Ovary (tissue), 10 donors: ENCODE measurements at places on chromosomes 7 and 10. TPM values are rescaled to one million over a fixed set of nuclear protein-coding genes. Genes with fewer than 3 reads are reported as not detected.
A peak's percentile ranks its signal among the peaks of the same experiment; 100 is the strongest.

GRCh38 chr7:154929006-154929726 is 73.8 kb downstream of the PAXIP1 start:
- no peak for DNase-seq
- H3K27ac ChIP-seq, result peak overlapping the region; percentile 79
- H3K27me3 ChIP-seq, result no peaks in the 10 kb centered on the region
- H3K36me3 ChIP-seq, result no peaks in the 10 kb centered on the region

DNA sequence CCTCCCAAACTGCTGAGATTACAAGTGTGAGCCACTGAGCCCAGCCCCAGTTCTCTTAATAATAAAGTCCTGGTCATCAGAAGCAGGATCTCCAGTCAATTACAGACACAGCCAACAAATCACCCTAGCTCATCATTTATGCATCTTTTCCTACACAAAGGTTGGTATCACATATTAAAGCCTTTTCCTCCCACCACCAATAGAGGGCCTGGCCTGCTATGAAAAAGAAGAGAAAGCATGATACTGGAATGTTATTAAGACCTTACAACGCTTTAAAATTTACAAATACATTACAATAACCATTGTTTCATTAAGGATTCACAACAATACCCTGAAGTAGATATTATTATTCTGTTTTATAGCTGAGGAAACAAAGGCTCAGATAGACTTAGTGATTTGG is 25.9 kb downstream of the VAX1 start:
- no peaks in the 10 kb centered on the region for H3K36me3 ChIP-seq
- no peak overlapping the region for H3K4me3 ChIP-seq
- DNase-seq, result no peak
- no peaks in the 10 kb centered on the region for H3K4me1 ChIP-seq
- no peak overlapping the region for H3K27ac ChIP-seq

DNA sequence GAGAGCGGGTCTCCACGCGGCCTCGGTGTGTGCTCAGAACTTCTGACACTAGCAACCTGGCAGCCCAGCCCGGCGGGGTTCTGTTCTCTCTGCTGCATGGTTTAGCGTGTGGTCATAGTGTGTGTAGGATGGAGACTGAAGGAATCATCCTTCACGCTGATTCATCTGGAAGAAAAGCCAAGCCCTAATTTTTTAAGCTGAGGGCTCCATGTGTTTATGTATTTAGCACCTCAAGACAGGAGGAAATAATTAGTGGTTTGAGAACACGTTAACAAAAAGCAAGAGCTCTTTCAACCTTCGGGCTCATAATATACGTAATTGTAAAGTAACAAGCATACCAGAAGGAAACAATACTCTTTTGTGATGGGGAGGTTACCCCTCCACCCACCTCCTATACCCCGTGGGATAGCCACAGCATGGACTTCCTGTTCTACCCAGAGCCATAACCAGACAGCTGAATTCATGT is 504.6 kb upstream of the MKI67 start:
- H3K36me3 ChIP-seq, result no peaks in the 10 kb centered on the region
- no peak for DNase-seq
- no peaks in the 10 kb centered on the region for H3K27me3 ChIP-seq
- no peak overlapping the region for H3K27ac ChIP-seq
- peaks cover 2% of the 10 kb centered on the region for H3K4me1 ChIP-seq

Gene LIPN
- not detected for polyA plus RNA-seq

Gene CYP3A7
- polyA plus RNA-seq, result 0.04 TPM

Gene OR9A4
- not detected for polyA plus RNA-seq

DNA sequence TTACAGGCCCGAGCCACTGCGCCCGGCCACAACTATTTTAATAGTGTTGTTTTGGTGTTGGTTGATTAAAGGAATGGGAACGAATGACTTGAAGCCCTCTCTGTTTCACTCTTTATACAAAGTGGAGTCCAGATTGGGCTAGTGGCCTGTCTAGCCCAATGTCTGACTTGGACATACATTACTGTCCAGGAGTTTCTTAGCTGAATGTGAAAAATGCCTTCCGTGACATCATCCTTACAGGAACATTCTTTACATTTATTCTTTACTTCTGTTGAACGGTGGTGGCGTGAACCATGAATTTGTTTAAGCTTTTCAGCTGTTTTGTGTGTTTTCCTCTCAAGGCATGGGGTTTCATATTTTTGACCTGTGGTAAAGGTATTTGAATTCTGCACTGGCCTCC is 67.9 kb downstream of the DAGLB start:
- H3K4me1 ChIP-seq, result peaks cover 25% of the 10 kb centered on the region
- no peak for DNase-seq
- H3K27ac ChIP-seq, result no peak overlapping the region
- no peak overlapping the region for H3K4me3 ChIP-seq

GRCh38 chr10:113960617-113961181 is 83.0 kb upstream of the ADRB1 start:
- no peak overlapping the region for H3K4me3 ChIP-seq
- no peaks in the 10 kb centered on the region for H3K27me3 ChIP-seq
- no peaks in the 10 kb centered on the region for H3K4me1 ChIP-seq
- H3K27ac ChIP-seq, result no peak overlapping the region
- no peaks in the 10 kb centered on the region for H3K36me3 ChIP-seq
- no peak for DNase-seq

GRCh38 chr10:17685233-17685840 is 41.4 kb downstream of the STAM start:
- no peak overlapping the region for H3K4me3 ChIP-seq
- H3K36me3 ChIP-seq, result no peaks in the 10 kb centered on the region

Gene OR6B1
- not detected for polyA plus RNA-seq
